ENCODE measurements at places on chromosomes 1 and 21.

- no peak for DNase-seq
Observed at GRCh38 chr1:200154069-200154767, 126.7 kb downstream of the NR5A2 start.

DNA sequence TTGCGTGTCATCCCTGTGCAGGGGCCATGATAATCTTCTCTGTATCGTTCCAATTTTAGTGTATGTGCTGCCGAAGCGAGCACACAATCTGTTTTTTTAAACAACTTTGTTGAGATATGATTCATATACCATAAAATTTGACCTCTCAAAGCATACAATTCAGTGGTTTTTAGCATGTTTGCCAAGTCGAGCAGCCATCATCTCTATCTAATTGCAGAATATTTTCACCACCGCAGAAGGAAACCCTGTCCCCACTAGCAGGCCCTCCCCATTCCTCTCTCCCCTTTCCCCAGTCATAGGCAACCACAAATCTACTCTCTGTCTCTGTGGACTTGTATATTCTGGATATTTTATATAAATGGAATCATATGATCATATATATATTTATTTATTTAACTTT is 78.7 kb upstream of the TINAGL1 start:
- no peak for DNase-seq

- no peak for DNase-seq
Observed at GRCh38 chr1:217585577-217585976, 45.3 kb downstream of the GPATCH2 start.

- DNase-seq, result no peak
Observed at GRCh38 chr1:206679738-206680211, 4.9 kb upstream of the MAPKAPK2 start.

DNA sequence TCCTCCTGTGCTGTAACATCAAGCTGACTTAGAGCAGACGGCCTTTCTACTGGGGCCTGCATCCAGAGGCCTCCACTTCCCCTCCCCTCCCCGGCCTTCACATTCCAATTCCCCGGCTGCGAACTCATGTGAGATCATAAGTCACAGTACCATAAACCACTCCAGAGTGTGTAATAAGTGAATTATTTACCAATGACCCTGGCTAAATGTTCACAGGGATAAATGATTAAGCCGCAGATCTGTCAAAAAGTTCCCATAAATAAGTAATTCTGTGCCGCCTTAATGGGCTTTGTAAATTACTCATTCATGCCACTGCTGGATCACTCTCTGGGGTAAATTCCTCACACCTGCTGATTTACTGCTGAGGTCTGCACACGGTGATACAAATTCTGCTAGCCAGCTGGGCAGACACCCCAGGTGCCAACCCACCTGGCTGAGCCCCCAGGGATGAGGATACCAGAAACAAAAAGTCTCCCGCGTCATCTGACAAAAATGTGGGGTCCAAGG is 27.4 kb upstream of the KIRREL1 start:
- DNase-seq, result no peak

DNA sequence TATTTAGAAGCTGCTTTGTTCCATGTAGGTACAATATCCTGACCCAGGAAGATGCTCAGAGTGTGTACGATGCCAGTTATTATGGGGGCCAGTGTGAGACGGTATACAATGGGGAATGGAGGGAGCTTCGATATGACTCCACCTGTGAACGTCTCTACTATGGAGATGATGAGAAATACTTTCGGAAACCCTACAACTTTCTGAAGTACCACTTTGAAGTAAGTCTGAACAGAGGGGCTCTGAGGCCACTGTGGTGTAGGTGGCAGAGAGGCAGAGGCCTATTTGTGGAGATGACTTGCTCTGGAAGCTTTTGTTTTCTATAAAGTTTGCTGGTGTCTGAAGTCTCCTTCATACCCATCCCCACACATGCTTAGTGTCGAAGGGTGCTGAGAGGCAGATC is 26.8 kb downstream of the C8A start:
- no peak for DNase-seq

GRCh38 chr1:17561561-17561985 is 22.1 kb downstream of the ARHGEF10L start:
- no peak for DNase-seq

- no peak for DNase-seq
Observed at GRCh38 chr1:30371179-30371788, 352.1 kb downstream of the MATN1 start.

- no peak for DNase-seq
Observed at GRCh38 chr1:214494706-214495105, 56.7 kb downstream of the PTPN14 start.

DNA sequence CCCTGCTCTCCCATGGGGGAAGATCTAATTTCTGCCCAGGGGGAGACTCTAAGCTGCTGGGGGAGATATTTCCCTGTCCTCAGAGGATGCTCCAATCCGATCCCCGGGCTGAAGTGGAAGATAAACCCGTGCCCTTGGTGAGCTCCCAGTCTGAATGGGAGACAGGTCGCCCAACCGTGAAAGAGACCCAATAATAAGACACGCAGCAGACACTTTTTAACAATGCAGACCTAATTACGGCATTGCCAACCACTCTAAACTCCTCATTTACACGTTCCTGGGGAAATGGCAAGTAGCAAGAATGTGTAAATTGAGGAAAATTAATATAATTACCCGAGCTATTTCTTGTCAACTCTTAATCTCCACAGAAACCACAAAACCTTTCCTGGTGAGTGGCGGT is 48.7 kb upstream of the ACTL8 start:
- DNase-seq, result no peak

DNA sequence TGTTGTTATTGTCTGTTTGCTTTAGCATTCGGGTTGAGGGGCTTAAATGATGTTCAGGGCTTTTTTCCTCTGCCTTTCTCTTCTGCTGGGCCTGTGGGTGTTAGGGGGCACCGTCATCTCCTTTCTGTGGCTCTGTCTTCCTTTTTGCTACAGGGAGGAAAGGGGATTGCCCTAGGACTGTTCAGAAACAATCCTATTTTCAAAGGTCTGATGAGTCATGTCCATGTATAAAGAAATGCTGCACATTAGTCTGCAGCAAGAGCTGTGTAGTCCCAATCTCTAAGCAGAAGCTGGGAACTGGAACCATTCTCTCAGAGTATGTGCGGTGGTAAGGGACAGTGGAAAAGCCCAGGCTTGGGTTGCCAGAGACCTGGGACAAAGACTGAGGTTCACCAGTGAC is 462.3 kb downstream of the OMA1 start:
- DNase-seq, result no peak

- DNase-seq, result no peak
Observed at GRCh38 chr1:204627436-204627835, 58.1 kb downstream of the LRRN2 start.

GRCh38 chr1:102799496-102799895 is 308.8 kb downstream of the COL11A1 start:
- DNase-seq, result no peak

- no peak for DNase-seq
Observed at GRCh38 chr1:204368996-204369726, 9.4 kb upstream of the PLEKHA6 start.

GRCh38 chr1:109630898-109631512 is 11.4 kb downstream of the AMPD2 start:
- DNase-seq, result no peak

DNA sequence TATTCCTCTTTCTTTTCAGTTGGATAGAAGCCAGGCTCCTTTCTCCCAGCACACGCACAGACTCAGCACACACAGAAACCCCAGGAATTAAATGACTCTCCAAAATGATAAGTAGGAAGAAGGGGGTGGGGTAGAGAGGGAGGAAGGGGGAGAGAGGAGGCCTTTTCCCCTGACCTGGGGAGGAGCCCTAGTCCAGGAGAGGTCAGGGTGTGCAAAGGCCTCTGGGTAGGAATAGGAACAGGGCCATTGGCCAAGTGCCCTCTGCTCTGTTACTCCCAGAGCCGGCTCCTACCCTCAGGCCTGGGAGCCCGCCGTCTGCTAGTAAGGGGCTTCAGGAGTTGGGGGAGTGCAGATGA is 35.6 kb upstream of the PUM1 start:
- DNase-seq, result no peak

DNA sequence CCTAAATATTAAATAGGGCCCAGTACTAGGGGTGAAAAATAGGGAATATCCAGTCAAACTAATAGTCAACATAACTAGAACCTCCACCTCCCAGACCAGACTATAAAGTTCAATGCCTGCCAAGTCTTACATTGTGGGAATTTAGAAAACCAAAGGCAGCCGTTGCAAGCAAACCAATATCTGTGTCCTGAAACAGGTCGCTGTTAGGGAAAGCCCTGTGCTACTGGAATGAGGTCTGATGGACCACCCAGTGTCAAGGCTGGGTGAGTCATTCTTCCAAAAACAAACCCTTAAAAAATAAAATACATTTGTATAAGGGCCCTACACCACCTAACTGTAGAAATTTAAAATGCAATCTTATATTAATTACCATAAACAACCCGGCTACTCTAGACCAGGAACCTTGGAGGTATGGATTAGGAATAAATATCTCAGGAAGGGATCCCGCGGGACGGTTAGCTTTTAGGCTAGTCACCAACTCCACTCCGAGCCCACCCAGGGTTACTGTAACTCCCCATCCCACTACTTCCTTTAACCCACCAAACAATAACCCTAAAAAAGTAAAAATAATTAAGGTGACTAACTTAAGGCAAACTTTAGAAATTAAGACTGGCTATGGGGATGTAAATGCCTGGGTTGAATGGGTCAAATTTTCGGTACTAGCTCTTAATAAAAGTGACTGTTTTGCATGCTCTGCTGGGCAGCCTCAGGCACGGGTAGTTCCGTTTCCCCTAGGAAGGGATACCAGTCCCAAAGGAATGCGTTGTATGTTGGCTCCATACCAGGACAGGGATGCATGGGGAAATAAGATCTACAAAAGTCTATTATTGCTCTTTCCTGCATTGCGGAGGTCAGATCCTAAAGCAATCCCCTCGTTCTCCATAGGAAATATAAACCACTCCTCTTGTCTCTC is 65.4 kb upstream of the TLR5 start:
- DNase-seq, result no peak

DNA sequence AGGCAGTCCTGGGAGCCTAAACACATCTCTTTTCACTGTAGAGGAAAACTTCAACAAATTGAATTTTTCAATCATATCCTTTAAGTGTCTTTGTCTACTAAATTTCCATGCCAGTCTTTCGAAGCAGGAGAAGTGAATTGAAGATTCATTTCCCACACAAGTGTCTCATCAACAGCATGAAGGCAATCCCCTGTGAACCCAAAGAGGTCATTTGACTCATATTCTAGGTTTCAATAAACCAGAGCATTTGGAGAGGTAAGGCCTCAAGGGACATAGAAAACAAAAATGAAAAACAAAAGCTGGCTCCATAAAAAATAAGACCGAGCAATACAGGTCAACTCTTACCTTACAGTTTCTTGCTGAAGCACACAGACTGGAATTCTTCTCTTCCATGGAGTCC is 94.1 kb upstream of the ATP1B1 start:
- DNase-seq, result no peak

DNA sequence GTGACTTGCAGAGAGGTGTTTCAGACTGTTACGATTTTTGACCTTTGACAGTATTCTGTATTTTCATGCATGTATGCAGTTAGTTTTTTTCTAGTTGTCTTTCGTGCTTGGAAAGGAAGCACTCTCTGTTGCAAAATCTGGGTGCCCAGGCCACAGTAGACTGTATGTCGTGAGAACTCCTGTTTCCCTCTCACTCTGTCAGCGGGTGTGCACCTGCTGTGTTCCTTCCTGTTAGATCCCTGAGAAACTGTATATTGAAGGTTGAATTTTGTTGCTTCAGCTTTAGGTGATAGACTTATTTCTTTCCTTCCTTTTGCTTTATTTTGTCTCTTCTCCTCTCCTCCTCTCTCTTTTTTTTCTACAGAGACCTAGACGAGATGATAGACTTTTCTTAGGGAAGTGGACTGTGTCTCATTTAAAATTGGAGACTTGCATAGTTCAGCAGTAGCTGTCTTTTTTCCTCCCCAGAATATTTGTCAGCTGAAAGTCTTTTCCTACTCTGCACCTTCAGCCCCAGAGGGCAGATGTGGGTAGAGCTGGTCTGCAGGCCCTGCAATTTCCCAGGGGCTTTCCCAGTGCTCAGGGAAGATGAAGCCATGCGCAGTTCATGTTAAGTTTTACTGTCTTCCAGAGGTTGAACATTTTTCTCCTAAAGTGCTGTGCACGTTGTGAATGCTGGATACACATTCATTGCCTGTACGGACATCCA is 1.4 kb downstream of the TRAPPC10 start:
- no peak for DNase-seq

DNA sequence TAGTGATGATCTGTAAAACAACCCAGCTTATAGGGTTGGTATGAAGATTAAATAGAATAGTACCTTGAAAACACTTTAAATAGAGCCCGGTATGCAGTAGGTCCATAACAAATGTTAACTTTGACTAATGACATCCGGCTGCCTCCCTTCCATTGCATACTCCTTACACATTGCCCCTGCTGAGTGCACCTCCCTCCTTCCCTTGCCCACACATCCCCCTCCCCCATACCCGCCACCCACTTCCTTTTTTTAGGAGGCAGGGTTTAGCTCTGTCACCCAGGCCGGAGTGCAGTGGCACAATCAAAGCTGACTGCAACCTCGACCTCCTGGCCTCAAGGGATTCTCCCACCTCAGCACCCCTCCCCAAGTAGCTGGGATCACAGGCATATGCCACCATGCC is 24.4 kb upstream of the ZC3H12A start:
- DNase-seq, result no peak

DNA sequence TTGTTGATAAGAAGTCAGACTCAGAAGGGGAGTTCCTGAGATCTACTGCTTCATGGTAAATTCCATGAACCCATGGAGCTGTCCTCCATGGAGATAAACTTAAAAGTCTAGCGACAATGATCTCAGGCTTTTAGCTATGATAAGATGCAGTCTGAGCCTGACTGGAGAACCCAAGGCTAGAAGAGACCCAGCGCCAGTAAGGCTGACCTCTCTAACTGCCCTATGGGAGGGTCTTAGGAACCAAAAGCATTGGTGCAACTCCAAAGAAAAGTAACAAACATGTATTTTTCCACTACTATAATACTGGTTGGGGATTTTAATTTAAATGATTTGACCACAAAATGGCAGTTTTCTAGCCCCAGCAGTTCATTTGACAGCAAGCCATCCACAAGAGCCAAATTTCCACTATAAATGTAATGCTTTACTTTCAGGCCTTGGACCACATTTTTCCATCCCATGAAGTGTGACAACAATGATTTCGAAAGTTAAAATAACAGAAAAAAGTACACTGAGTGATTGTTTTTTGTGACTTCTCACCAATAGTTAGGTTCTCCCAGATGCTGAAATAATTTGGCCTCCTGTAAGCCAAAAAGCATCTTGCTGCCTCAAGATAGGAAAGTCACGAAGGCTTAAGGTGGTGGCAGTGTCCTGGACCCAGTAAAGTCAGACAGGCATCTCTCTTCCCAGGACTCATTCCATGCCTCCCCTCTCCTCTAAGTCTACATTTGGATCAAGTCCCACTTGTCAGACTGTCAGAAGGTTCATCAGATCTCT is 43.1 kb upstream of the EXOSC10 start:
- no peak for DNase-seq

GRCh38 chr1:166673722-166674121 is 165.6 kb upstream of the POGK start:
- DNase-seq, result no peak

DNA sequence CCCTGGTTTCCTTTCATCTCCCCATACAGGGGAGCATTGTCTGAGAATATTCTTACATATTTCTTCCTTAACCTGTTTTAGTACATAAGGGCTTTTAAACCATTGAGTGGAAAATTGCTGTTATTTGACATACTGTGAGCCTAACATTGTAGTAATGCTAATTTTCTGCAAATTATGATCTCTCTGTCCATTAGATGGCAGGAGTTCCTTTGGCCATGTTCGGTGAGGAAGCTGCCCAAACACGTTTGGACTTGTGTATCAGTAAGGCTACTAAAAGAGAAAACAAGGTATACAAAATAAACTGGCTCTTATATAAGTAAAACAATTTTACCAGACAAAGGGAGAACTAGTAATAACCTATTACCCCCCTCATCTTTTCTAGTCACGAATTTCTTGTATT is 29.2 kb downstream of the CDC7 start:
- no peak for DNase-seq
